ENCODE measurements at places on chromosomes 12 and 14.

GRCh38 chr12:4505376-4505986 is 33.2 kb upstream of the RAD51AP1 start:
- no peak for DNase-seq

DNA sequence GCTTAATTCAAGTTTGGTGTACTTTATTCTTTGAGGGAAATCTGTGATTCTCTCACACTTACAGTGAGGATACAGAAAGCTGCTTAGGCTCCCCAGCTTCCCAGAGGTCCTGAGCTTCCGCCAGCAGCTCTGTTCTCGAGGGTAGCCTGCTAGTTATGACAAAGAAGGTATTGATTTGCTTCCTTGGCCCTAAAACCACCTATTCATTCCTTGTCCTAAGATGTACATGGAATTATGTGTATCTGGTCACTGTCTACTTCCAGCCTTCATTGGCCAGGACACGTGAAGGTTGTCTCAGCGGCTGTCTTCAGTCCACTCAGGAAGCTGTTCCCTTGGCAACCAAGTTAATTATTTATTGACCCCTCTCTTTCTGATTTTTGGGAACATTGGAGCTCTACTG is 55.7 kb downstream of the GALNT8 start:
- no peak for DNase-seq

DNA sequence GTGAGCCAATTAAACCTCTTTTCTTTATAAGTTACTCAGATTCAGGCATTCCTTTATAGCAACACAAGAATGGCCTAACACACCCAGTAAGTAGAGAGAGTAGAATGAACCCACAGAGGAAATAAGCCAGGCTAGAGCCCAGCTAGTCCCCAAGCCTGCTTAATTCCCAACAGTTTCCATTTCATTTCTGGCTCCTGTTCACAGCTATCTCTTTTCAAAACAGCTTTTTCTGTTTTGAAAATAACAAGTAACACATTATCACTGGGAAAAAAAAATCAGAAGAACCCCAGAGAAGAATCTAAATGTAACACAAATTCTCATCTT is 69.0 kb downstream of the HSPB8 start:
- DNase-seq: no peak

GRCh38 chr14:42140831-42141279 is 534.2 kb downstream of the LRFN5 start:
- no peak for DNase-seq

DNA sequence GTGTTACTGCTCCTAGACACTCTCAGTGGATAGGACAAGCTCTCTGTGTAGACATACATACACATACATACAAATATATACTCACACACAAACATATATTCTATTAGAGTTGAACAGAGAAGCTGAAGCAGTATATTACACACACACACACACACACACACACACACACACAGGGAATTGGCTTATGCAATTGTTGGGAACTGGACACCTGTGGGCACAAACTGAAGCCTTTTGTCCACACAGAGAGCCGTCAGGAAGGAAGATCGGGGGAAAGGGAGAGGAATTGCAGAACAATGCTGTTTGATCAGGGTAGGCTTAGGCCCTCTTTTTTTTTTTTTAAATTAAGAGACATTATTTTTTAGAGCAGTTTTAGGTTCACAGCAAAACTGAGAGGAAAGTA is 180.7 kb upstream of the DDHD1 start:
- DNase-seq: no peak

DNA sequence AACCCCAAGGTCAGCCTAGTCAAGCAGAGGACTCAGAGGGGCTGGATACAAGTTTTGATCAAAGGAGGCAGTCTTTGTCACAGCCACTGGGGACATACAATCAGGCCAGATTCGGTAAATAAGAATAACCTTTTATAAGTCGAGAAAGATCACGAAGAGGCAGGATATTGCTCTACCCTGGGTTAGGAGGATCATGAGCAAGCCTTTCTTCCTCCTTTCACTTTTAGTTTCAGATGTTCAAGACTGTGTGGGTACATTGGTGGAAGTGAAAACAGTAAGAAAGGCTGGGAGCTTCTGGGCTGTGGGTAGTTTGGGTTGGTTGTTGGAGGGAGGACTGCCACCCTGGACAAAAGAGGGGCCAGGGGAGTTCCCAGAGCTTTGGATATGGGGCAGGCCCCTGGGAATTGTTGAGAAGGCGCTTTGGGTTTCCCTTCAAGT is 127.7 kb downstream of the SNAPC1 start:
- peak; percentile 27 for DNase-seq

DNA sequence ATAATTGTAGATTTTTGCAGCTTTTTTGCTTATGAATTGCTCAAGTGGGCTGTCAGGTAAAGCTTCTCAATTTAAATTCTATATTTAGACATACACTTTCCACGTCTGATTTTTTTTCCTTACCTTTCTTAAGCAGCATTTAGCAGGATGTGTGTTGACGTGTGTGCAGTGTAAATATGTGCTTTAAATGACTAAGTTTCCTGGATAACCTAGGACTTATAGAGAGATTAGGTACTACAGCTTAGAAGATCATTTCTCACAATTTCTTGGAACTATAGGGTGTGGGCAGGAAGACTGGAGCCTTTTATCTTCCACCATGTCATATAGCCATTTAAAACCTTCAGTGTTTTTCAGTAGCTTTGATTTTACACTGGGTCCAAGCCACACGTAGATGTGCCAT is 263.5 kb downstream of the NOVA1 start:
- no peak for DNase-seq

- peak; percentile 80 for DNase-seq
These were observed 20.3 kb upstream of the AMN1 start for GRCh38 chr12:31749024-31749704.

DNA sequence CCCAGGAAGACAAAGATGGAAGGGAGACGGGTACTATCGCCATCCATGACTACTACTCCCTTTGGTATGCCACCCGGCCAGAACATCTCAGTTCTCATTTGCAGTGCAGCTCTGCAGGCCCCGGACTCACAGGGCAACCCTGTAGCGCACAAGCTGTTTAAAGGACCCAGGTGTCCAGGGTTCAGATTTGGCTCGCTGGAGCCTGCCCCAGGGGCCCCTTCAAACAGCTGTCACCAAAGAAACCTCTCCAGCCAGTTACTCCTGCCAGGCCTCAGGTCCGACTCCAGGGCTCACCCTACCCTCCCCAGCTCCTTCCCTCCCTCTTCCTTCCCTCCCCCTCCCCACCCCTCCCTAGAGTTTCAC is 5.5 kb upstream of the CHD4 start:
- DNase-seq: no peak

DNA sequence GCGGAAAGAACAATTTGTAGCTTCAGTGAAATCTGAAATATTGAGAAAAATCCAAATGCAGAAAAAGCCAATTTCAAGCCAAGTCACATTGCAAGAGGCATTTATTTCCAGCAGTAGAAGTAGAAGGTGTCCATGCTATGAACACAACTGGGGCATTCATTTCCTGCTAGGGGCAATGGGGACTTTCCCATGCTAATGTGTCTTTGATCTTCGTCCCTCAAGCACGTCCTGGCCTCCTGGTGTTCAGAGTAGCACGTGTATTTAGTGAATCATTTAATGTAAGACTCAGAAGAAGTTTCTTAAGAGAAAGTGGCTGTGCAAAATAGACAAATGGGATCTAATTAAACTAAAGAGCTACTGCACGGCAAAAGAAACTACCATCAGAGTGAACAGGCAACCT is 267.9 kb downstream of the TMEM132C start:
- DNase-seq: no peak

GRCh38 chr14:32201816-32202490 is at the start of gene RNU6-7:
TSS of gene RNU6-7 (plus strand) at chr14:32202045.
- peak; percentile 36 for DNase-seq

DNA sequence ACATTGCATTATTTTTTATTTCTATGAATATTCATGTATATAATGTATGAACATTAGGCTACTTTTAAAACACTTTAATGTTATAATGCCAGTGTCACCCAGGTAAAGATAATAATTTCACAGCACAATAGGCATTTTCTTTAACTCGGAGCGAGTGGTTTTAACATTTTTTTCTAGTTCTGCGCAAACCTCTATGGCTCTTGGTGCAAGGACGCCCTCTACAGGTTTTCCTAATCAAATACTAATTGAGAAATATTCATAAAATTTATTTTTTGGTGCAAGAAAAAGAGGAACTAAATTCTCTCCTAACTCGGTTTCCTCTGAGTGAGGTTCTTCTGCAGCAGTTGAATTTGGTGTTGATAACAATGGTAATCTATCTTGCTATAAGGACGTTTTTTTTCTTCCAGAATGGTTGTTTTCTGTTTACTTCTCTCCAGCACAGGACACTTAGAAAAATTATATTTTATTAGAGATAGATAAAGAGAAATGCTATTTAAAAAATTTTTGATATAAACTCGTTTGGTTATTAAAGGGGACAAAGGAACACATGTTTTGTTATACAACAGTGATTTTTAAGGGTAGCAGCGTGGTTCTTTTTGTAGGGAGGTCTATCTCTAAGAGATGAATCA is 2.4 kb upstream of the WIF1 start:
- DNase-seq: no peak

DNA sequence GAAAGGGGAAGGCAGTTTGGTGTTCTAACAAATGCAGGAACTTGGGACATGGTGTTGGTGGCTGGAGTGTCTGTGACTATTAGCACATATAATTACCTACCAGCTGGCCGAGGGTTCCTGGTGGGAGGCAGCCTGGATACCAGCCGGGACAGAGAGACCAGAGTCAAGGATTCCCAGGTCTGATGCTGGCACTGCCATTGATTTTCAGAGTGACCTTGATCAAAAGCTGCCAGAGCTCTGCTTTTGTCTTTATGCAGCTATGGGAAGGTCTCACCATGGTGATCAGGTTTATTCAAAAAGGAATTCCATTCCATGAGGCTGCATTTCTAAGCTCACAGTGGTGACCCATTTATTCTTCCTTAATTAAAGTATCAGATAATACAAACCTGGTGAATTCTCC is 101.0 kb upstream of the PWP1 start:
- no peak for DNase-seq

DNA sequence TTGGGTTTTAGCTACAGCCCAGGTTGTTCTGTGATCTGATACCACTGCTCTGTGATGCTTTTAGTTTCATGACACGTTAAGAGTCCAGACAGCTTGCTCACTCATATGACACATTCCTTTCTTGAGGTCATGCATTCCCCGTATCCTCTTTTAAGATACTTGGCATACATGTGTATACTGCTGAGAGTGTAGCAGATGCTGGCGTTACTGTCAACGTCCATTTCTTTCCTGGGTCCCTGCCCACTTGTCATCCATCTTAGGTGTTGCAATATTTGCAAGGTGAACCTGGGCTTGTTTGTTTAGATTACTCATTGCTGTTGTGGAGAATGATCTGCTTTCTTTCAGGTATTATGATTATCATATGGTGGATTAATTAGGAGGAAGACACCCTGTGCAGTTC is 9.1 kb upstream of the EMP1 start:
- DNase-seq: no peak

- DNase-seq: no peak
These were observed 58.1 kb upstream of the KITLG start for GRCh38 chr12:88638388-88638787.

DNA sequence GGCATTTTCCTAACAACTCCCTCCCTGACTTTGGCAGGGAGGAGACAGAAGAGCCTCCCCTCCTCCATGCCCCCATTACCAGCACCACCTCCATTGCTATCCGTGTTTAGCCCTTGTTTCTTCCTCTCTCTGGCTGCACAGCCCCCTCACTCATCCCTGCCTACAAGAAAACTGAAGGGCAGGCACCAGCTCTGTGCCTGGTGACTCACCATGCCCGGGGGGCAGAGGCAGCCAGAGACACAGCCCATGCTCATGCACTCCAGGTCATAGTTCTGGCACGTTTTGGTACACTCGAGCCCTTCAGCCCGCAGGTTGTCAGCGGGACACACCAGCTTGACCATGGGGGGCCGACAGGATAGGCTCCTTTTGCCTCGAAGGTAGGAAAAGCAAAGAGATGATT is 80.4 kb downstream of the VWF start:
- no peak for DNase-seq

DNA sequence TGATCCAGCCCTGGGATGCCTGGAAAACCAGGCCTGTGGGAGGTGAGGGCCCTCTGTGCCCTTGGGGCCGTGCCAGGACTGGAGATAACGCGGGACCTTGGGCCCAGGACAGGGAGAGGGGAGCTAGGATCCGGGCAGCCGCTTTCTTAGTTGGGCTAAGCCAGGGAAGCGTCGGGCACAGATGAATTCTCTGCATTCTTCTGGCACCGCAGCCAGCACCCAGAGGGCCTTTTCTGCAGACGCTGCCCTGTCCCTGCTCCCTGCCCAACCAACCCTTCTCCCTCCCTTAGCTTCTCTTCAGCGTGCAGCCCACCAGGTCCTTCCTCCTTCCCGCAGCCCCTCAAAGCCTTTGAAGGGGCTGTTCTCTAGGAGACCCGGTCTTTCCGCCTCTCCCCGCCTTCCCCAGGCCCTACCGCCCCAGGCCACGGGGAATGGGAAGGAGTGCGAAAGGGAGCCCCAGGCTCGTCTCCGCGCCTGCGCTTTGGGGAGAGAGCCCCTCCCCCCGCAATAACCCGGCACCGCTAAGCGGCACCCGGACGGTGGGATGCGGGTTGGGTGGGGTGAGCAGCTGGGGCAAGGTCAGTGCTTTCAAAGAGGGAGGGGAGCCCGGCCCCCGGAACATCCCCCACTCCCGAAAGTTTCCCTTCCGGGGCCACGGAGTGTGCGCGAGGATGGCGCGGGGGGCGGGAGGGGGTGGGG is 663 bp downstream of the NCKAP5L start:
- DNase-seq: peak; percentile 31

GRCh38 chr12:75876832-75877762 is 154.5 kb downstream of the PHLDA1 start:
- DNase-seq: no peak
